ENCODE measurements at places on chromosomes 12 and 14.

- DNase-seq, result peak; percentile 48
These were observed 26.4 kb upstream of the MED13L start for GRCh38 chr12:116303929-116304328.

- no peak for DNase-seq
These were observed 433.9 kb downstream of the EGLN3 start for GRCh38 chr14:33516898-33517436.

DNA sequence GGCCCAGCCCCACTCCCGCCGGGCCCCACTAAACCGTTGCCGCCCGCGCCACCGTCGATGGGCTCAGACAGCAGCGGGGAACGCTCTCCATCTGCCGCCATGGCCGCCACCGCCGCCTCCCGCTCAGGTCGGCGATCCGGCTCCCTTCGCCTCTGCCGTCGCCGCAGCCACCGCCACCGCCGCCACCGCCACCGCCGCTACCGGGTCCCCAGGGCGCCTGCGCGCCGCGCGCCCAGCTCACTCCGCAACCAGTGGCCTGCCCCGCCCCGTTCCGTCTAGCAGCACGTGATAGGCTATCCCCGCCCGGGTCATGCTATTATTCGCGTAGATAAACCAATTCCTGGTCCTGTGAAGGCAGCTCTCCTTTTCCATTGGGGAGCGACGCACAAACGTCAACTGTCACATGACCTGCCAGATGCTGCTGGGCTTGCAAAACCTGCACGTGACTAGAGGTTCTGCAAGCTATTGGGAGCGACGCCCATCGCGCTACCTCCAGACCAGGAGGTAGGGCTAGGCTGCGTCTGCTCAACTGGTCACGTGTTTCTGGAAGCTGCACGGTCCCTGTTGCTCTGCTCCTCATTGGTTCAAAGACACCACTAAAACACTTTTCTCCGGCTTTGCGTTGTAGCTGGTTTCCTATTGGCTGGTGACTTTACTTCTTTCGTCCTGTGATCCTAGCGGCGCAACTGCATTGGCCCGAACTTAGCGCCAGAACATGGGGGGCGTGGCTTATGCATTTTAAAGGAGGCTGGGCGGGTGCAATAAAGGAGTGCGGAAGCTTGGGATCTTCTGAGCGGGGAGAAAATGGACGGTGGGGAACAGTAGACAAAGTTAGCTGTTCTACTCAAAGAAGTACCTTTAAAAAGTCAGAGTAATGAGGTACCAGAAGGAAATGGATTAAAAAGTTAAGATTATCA, at the start of gene PIP4P1:
Gene PIP4P1 (minus strand): TSS at position 210 of the 917 bp plus-strand sequence. CDS start 109 bp downstream, at position 101.
- peak; percentile 100 for DNase-seq

DNA sequence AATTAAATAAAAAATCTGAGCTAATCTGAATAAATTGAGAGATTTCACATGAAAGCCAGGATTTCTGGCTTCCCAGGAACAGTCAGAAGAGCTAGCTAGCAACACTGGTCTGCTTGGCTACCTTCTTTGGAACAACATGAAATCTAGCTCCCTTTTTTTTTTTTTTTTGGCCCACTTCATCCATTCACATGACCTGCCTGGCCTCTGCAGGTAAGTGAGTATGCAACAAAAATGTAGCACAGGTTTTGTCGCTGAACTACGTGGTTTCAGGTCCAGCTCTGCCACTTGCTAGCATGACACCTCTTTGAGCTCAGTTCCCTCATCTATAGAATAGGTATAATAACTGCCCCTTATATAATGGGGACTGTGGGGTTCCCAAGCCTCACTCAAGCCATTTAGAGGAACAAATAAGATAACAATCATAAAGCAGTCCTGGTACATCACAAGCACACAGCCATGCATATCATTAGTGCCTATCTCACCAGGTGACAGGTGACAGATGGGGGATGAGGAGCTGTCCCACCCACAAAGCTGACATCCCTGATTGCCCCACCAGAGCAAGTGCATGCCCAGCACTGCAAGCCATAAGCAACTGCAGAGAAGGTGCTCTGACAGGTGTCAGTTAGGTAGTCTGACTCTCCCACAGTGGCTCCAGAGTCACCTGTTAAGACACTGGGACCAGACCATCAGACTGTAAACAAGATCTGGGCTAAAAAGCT, 25.6 kb downstream of the PXN start:
- DNase-seq, result no peak

DNA sequence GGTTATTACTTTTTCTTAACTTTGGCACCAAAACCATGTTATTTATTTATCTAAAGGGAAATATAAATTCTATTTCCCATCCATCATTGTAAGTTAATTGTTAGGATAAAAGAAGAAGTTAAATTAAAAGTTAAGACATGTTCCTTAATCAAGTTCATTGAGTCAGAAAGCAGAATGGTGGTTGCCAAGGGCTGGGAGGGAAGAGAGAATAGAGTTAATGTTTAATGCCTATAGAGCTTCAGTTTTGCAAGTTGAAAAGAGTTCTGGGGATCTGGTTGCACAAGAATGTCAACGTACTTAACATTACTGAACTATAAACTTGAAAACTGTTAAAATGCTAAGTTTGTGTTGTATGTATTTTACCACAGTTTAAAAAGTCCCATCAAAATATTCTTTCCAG, 63.2 kb upstream of the NR2C1 start:
- DNase-seq, result no peak

Data from fibroblast of skin of right biceps (primary cell).